ENCODE measurements at places on chromosomes 12 and 14. TPM values are rescaled to one million over a fixed set of nuclear protein-coding genes. Genes with fewer than 3 reads are reported as not detected.
A peak's percentile ranks its signal among the peaks of the same experiment; 100 is the strongest.

GRCh38 chr12:94133964-94134795 lies 14.2 kb upstream of the PLXNC1 start:
- DNase-seq, result peak; percentile 48

DNA sequence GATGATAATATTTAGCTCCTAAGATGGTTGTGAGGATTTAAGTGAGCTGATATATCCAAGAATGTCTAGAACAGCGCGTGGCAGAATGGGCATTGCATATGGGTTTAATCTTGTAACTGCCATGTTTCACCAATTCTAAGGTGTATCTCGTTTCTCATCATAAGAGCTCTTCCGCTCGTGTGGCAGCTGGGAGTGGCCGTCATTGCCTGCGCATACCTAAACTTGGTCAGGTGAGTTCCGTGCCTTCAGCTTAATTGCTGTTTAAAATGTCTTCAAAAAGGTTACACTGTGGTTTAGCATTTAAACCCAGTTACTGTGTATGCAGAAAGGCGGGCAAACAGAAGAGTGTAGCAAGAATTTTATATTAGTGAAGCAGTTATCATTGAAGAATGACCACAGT lies 4.5 kb upstream of the AQP2 start:
- peaks cover 12% of the 10 kb centered on the region for H3K4me1 ChIP-seq
- no peak for DNase-seq
- H3K27ac ChIP-seq, result no peak overlapping the region

DNA sequence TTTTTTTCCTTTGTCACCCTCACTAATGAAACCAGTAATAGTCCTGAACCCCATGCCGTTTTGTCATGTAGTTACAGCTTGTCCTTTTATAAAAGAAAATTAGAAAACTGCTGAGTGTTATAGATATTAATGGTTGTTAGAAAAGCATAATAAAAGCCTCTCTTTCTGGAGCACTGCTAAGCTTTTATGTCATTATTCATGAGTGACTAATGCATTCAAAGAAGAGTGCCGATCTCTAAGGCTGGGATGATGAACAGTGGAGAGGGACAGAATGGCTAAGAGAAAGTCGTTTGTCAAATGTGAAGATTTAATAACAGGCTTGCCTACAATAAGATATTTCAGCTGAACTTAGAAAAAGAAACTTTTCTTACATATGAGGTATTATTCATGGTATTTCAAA lies 121.6 kb downstream of the MGAT4C start:
- H3K4me3 ChIP-seq, result no peak overlapping the region
- no peak overlapping the region for H3K27ac ChIP-seq
- H3K27me3 ChIP-seq, result no peaks in the 10 kb centered on the region
- no peaks in the 10 kb centered on the region for H3K36me3 ChIP-seq
- no peak for DNase-seq

DNA sequence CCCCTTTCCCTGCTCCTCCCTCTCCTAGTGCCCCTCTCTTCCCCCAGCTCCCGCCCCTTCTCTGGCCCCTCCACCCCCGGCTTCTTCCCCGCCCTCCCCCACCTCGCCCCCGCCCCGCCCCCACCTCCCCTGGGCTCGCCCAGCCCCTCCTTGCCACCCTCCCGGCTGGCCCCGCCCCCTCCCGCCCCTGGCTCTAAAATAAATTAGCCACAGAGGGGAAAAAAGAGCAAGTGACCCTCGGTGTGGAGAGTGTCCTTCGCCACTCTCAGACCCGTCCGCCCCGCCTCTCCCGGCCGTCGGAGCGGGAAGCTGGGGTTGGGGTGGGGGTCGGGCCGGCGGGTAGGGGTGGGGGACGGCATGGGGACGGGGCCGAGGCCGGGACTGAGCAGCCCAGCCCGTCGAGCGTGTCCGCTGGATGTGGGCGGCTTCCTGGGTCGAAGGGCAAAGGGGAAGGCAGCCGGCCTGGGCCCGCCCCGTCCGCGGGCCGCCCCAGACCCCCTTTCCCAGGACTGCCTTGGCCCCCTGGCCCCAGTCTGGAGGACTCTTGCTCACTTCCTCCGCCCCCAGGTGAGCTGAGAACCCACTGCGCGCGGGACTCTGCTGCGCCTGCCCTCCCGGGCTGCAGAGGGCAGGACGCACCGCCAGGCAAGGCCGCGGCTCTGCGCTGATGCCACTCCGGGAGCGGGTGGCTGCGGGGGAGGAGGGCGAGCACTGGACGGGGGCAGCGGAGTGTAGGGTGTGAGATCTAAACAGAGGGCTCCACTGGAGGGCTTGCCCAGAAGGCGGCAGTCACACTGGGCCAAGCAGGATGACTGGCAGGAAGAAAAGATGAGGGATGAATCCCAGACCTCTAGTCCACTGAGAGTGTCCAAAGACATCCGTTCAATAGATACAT lies 570 bp upstream of the FIGNL2 start:
- H3K27me3 ChIP-seq, result peaks cover 35% of the 10 kb centered on the region
- H3K4me3 ChIP-seq, result no peak overlapping the region
- no peaks in the 10 kb centered on the region for H3K4me1 ChIP-seq
- no peak overlapping the region for H3K27ac ChIP-seq

GRCh38 chr14:26606729-26607312 lies 9.0 kb upstream of the NOVA1 start:
- H3K27ac ChIP-seq, result no peak overlapping the region
- H3K36me3 ChIP-seq, result no peaks in the 10 kb centered on the region
- no peaks in the 10 kb centered on the region for H3K27me3 ChIP-seq
- H3K4me1 ChIP-seq, result no peaks in the 10 kb centered on the region
- no peak overlapping the region for H3K4me3 ChIP-seq
- no peak for DNase-seq

DNA sequence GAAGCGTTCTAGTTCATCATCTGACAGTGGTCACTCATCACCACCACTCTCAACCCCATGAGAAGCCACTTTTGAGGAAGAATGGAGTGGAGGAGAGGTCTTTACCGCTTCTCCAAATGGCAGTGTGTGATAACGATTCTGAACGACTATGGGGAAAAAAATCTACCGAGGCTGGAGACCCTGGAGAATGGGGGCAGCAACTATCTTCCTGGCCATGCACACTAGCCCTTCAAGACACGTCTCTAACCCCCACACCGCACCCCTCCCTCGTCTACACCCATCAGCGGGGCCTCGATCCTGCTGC lies 365 bp downstream of the ING4 start:
- DNase-seq, result no peak
- peaks cover 15% of the 10 kb centered on the region for H3K36me3 ChIP-seq
- peak overlapping the region; percentile 96 for H3K4me3 ChIP-seq
- peaks cover 1% of the 10 kb centered on the region for H3K27me3 ChIP-seq

GRCh38 chr12:107571492-107571891 lies 114.1 kb upstream of the PWP1 start:
- H3K27ac ChIP-seq, result no peak overlapping the region
- H3K36me3 ChIP-seq, result no peaks in the 10 kb centered on the region
- H3K4me1 ChIP-seq, result no peaks in the 10 kb centered on the region
- no peak for DNase-seq
- H3K4me3 ChIP-seq, result no peak overlapping the region
- peaks cover 1% of the 10 kb centered on the region for H3K27me3 ChIP-seq

DNA sequence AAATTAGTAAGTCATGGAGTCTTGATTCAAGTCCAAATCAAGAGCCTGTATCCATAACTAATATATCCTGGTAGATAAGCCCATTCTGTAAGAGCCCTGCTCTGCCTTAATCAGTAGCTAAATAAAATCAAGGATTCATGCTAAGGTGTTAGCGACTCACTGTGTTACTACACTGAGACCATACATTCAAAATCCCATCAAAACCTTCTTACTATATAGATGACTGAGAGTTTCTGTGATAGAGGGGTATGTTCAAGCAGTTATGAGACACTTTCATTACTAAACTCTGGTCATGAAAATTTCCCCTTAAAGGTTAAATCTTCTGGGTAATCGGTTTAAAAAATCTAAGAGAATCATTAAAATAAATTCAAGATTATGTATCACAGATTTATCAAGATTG lies 78.5 kb downstream of the MDGA2 start:
- no peaks in the 10 kb centered on the region for H3K4me1 ChIP-seq
- no peak overlapping the region for H3K4me3 ChIP-seq
- H3K27me3 ChIP-seq, result no peaks in the 10 kb centered on the region
- no peak overlapping the region for H3K27ac ChIP-seq

DNA sequence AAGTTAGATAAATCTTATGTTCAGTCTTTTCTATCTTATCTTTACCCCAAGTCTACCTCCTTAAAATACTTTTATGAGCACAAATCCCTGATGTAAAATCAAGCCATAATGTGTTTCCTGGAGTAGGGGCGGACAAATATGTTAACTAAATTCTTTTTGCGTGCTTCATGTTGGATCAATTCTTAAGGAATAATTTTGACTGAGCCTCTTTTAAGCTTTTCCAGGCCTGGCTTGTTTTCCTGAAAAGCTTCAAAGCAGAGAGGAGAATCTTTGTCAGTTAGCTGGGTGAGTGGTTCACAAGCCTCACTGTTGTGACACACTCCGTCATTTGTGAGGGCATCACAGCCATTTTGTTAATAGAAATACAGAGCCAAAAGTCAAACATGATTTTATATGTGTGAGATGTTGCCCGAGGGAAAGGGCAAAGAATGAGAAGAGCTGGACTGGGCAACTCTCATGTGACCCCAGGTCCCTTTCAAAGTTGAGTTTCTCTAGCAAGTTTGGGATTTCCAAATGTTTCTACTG lies 468.9 kb downstream of the RGS6 start:
- H3K4me3 ChIP-seq, result no peak overlapping the region
- no peak for DNase-seq
- H3K4me1 ChIP-seq, result no peaks in the 10 kb centered on the region
- H3K27me3 ChIP-seq, result peaks cover 8% of the 10 kb centered on the region
- H3K27ac ChIP-seq, result no peak overlapping the region
- no peaks in the 10 kb centered on the region for H3K36me3 ChIP-seq

- H3K4me1 ChIP-seq, result no peaks in the 10 kb centered on the region
- DNase-seq, result no peak
- H3K27ac ChIP-seq, result no peak overlapping the region
- H3K36me3 ChIP-seq, result no peaks in the 10 kb centered on the region
- no peaks in the 10 kb centered on the region for H3K27me3 ChIP-seq
These were observed 76.0 kb downstream of the SYNE2 start for GRCh38 chr14:63928744-63929174.

Gene POLR3B
- 16.7 TPM for total RNA-seq

Gene CLECL1
- total RNA-seq, result not detected

Gene HOXC9
- total RNA-seq, result 0.19 TPM

Gene EIF2S1
- 175 TPM for total RNA-seq

Gene CLEC4A
- 0.60 TPM for total RNA-seq

Gene ADGRD1
- total RNA-seq, result not detected

Gene OR4K2
- not detected for total RNA-seq
